Right lobe of liver (tissue), 6 donors: ENCODE measurements at places on chromosomes 6 and 20.
A peak's percentile ranks its signal among the peaks of the same experiment; 100 is the strongest.

GRCh38 chr6:131427434-131428058 is 145.5 kb upstream of the ARG1 start:
- DNase-seq = no peak

- DNase-seq = no peak
These were observed 11.6 kb downstream of the CCN6 start for GRCh38 chr6:112065426-112065986.

DNA sequence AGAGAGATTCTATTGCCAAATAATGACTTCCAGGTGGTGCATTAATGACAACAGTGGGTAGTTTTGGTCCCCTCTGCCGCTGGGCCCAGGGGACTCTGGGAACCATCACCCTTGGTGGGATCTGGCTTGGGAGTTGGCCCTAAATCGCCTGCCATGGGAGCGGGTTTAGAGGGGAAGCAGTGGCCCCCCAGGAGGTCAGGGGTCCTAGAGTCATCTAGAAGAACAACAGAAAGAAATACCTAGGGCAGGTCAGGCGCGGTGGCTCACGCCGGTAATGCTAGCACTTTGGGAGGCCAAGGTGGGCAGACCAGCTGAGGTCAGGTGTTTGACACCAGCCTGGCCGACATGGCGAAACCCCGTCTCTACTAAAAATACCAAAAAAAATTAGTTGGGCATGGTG is 17.8 kb upstream of the ARFGEF2 start:
- DNase-seq = no peak

- DNase-seq = no peak
These were observed 45.1 kb upstream of the FOXA2 start for GRCh38 chr20:22629447-22629846.

DNA sequence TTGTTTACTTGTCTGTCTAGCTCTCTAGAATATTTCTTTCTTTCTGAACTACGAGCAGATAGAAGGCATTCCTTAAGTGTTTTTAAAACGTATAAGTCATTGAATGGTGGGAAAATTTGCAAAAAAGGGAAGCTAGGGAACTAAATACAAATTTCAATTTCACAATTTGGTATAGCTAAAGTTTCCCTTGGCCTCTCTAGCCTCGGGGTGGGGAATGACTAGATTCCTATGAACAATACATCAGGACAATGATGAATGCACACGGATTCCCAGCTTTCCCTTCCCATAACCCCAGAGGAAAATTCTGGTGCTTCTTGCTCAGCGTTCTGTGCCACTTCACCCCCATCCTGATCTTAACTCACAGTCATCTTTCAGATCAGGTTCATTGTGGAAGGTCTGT is 113.3 kb upstream of the ASF1A start:
- DNase-seq = no peak

- DNase-seq = no peak
These were observed 9.4 kb downstream of the ARFGAP1 start for GRCh38 chr20:63281742-63282665.

DNA sequence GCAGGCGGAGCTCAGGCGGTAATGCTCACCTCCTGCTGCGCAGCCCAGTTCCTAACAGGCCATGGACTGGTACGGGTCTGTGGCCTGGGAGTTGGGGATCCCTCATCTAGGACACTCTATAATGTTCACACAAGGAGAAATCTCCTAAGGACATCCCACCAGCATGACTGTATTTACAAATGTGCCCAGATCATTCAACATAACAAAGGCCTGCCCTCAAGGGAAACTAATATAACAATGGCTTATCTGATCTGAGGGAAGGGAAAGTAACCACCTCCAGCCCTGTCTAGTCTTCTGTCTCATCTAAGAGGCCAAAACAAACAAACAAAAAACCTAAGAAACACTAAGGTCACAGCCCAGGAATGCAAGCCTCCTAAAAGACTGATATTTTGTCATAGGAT is 232.8 kb downstream of the RNGTT start:
- no peak for DNase-seq

DNA sequence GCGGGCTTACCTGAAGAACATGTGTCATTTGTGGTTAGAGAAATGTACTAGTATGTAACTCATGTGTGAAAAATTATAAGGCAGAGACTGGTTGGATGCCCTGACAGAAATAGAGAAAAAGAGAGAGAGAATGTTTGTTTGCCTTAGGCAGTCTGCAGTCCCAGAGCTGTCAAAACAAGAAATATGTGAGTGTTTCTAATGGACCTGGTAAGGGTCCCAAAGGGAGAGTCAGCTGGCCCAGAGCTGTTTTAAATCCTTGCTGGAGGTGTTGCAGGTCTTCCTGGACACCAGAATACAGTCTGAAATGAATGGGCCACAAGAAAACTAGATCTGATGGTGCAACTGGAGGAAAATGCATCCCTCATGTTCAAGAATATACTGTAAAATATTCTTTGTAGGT is 158.3 kb upstream of the OGFRL1 start:
- no peak for DNase-seq

- no peak for DNase-seq
These were observed 837.1 kb downstream of the EPHA7 start for GRCh38 chr6:92582211-92582610.

DNA sequence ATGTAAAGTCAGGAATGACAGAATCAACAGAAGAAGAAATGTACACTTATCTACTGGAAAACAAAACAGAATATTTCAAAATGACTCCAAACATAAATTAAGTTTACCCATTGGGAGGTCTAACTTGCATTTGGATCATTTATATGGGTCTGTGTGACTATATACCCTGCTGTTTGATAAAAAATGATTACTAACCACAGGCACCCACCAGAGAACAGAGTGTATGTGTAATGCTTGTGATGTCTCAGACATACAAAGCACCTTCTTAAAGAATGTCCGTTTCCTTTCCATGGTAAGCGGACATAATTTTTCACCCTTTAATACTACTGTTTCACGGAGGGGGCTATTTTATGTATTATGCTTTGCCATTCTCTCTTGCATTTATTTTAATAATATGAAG is 19.2 kb downstream of the SIM1 start:
- no peak for DNase-seq

DNA sequence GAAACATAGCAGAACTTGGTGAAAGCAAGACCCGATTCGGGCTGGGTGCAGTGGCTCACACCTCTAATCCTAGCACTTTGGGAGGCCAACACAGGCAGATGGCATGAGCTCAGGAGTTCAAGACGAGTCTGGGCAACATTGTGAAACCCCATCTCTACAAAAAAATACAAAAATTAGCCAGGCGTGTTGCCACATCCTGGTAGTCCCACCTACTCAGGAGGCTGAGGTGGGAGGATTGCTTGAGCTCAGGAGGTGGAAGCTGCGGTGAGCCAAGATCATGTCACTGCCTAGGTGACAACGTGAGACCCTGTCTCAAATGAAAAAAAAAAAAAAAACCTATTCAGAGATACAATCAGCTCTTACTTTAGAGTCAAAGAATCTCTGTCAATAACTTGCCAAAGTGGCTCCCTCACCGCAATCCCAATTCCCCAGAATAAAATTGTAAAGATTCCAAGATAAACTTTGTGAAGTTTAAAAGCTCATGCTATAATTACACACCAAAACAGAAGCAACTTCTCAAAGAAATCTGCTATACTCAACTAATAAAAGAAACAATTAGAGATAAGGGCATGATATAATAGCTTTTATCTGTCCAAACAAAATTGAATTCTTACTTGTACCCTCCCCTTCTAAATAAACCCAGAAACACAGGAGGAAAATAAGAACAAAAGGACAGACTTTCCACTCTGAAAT is 33.6 kb downstream of the CDK19 start:
- DNase-seq = no peak

- DNase-seq = no peak
These were observed 10.1 kb upstream of the TSPYL1 start for GRCh38 chr6:116289876-116290275.

- DNase-seq = no peak
These were observed 329.5 kb upstream of the HSF2 start for GRCh38 chr6:122069932-122070331.

GRCh38 chr6:89098461-89098860 is 17.9 kb downstream of the PNRC1 start:
- no peak for DNase-seq

GRCh38 chr20:36802326-36803222 is 29.0 kb upstream of the DSN1 start:
- DNase-seq = no peak

GRCh38 chr20:62668441-62669027 is 26.2 kb downstream of the SLCO4A1 start:
- peak; percentile 55 for DNase-seq

- no peak for DNase-seq
These were observed 47.2 kb downstream of the VEGFA start for GRCh38 chr6:43817192-43817591.

GRCh38 chr6:114033606-114034005 is 62.7 kb upstream of the HDAC2 start:
- no peak for DNase-seq

- no peak for DNase-seq
These were observed 200.6 kb upstream of the MAP3K7 start for GRCh38 chr6:90787446-90787845.

DNA sequence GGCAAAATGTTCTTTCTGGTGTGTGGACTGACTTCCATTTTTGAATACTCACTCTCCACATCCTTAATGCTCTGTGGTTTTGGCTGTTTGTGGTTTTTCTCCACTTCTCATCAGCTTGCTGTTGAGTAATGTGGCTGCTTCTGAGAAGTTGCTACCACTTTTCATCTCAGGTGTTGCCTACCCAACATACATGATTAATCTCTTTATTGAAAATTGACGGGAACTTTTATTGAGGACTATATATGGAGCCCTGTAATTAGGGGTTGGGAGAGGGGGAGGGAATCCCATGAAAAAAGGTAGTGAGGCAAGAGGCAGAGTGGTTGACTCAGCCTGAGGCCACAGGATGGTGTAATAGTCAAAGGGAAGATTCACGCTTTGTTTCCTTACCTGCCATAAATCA is 17.6 kb downstream of the IL22RA2 start:
- DNase-seq = no peak

DNA sequence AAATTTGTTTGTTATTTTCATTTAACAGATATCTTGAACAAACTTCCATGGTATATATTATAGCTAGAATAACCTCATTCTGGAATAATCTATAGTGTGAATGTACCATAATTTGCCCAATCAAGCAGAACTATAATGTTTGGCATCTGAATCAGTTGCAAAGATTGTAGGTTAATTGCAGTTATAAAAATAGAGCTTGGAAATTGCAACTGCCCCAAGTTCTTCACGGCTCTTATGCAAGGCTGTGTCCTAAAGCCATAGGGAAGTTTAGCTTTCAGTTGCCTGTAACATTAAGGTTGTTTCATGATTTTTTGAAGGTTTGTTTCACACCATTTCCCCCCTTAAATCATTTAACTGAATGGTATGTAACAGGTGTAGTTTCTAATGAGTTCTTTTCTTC is 19.4 kb downstream of the NQO2 start:
- no peak for DNase-seq
